ENCODE measurements at places on chromosomes 7 and 10.

- no peak for DNase-seq
These were observed 6.6 kb upstream of the DLX6 start for GRCh38 chr7:96998744-96999143.

DNA sequence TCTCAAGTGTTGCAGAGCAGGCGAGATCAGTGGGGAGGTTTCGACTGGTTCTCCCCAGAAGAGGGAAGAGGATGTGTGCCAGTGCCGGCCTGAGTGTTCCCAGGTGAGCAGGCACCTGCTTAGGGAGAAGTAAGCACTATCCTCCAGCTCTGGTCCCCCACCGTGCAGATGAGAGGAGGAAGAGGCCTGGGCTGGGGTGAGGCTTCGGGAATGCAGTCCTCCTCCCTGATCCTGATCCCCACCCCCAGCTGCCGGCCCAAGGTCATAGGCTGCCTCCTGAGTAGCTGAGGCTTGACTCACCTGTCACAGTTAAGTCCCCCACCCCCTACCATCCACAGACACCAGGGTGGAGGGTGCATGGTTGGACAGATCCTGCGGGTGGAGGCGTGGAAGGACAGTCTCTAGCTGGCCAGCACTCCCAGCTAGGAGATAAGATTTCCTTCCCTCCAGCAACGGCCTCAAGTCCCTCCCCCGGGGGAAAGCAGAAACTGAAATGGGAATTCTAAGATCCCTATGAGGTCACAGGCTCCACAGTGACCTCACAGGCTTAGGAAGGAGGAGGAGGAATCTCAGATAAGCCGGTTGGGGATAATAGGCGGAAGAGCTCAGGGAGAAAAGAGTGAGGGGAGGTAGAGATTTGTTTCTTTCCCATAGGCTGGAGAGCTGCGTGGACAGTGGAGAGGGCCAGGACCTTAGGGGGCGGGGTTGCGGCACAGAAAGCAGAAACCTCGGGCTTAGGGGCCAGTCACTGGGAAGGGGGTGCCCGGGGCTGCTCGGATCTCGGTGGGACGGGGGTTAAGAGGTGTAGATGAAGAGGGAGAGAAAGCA, 1.0 kb downstream of the LRCH4 start:
- DNase-seq, result no peak

DNA sequence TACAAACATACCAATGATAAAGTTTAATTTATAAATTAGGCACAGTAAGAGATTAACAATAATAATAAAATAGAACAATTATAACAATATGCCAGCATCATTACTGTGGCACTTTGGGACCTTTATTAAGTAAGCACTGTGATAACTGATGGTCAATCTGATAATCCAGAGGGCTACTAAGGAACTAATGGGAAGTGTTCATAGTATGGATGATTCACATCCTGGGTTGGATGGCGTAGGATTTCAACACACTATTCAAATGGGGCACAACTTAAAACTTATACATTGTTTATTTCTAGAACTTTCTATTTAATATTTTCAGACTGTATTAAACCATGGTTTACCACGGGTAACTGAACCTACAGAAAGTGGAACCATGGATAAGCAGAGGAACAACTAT, 90.8 kb downstream of the KIF20B start:
- no peak for DNase-seq

DNA sequence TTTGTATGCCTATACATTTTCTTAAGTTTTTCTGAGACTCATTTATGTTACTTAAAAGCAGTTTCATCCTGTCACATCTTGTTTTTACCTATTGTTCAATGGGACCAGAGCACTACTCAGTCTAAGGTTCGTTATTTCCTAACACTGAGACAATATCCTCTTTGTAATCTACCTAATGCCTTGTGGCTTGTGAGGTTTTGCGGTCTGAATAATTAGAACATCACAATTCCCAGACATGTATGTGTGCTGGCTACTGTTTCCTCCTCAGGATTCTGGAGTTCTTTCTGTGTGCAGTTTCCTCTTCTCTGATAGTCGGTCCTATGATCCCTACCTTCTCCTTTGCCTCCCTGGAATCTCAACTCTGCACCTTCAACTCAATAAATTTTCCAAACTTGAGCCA, 620.2 kb downstream of the ANKRD7 start:
- no peak for DNase-seq

DNA sequence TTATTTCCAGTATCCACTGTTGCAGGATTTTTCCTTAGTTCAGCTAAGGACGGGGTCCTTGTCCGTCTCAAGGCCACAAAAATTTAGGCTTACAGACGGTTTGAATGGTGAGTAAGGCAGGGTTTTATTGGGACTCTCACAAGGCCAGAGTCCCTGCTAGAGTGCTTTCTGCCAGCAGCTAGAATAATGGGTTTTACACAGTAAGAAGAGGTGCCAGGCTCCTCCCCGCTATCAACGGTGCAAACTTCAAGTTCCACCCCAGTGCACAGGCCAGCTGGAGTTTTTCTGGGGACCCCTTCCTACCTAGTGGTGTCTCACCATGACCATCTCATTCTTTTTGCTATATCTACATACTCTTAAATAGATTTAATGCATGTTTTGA, 198.5 kb upstream of the KCTD7 start:
- DNase-seq, result no peak

DNA sequence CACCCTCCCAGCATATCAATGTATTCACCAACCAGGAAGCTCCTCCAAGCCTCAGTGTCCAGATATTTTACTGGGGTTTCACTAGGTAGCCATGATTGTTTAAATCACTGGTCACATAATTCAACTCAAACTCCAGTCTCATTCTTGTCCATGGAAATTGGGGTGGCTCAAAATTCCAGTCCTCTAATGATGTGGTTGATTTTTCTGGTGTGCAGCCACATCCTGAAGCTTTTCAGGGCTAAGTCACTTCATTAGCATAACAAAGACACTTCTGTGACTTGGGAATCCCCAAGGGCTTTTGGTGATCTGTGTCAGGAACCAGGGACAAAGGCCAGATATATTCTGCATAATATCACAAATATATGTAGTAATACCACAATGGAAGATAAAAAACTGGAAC, 786.9 kb upstream of the IGFBP3 start:
- no peak for DNase-seq

DNA sequence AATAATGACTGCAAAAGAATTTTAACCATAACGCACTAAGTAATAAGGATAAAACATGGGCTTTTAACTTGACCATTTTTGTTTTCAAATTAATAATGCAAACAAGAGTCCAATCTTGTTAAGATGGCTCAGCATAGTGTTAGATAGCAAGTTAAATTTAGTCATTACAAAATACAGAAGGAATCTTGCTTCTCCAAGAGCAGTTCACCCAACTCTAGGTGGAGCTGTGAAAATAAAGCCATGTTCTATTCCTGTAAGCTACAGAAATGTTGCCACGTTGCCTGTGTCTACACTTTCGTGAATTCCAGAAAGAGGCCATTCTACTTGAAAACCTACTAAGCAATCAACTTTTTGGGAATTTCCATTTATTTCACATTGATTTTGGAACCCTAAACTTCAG, 191.9 kb downstream of the SFMBT2 start:
- no peak for DNase-seq

- DNase-seq, result no peak
These were observed 109.9 kb downstream of the OAT start for GRCh38 chr10:124308811-124309210.

DNA sequence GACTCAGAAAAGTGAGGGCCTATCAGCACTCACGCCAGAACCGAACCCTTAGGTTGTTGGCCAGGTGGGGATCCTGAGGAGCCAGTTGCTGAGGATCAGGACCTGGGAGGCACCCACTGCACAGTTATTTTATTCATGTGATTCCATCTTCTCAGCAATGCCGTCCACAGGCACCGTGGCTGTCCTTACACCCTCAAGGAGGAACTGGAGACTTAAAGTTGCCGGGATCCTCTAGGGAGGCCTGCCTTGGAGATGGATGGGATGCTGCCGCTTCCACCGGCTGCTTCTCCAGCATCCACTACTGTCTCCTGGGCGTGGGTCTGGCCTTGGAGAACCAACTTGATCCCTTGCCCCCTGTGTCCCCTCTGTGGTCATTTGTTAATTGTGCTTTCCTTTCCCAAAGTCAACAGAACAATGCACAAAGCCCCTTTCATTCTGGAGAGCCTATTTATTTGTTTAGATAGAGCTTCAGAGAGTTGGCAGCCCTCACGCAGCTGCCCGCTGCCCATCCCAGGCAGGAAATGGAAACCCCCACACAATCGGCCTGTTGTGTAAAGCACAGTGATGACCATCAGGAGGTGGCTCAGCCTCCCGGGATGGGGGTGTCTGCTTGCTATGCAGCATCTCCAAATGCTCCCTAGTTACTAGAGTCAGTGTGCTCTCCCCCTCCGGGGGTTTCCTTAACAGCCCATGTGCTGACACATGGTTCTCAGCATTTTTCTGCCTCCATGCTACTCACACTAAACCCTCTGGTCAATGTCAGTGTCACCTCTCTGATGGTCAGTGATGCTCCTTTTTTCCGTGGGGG, 52.9 kb upstream of the IGFBP3 start:
- DNase-seq, result no peak

GRCh38 chr10:80509403-80510161, 28.1 kb upstream of the SH2D4B start:
- DNase-seq, result no peak

GRCh38 chr10:120607016-120607709, 150.1 kb downstream of the PLPP4 start:
- no peak for DNase-seq

- DNase-seq, result no peak
These were observed 38.9 kb downstream of the HK1 start for GRCh38 chr10:69317175-69317604.

DNA sequence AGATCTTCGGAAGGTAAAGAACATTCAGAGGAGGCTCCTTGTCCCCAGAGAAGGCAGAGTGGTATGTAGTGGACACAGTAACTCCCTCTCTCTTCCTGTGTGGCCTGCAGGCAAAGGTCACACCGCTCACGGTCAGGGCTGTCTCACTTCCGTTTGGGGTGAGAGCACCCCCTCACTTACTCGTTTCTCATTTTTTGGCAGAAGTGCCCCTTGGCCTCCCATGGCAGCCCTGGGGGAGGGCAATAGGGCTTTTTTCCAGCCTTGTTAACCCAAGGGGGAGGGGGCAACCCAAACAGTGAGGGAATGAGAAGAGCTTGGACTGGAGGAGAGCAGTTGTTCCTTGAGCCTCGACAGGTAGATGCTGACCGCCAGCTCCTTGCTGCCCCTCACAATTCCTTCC, 31.8 kb upstream of the SRGN start:
- no peak for DNase-seq

DNA sequence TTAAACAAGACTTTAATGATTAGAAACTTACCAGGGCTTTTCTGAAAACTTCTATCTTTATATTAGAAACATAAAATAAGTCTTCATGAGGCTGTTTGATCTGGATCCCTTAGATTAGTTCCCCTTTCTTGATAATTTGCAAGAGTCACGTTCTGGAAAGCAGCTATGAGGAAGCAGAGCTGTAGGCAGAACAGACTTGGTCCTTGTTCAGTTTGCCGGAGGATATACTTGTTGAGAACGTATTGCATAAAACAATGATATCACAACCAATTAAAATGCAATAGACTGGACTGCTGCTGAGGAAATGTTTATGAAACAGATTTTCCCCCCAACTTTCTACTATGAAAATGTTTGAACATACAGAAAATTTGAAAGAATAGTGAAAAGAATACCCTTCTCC, 2.8 kb downstream of the SAMD9L start:
- DNase-seq, result no peak

DNA sequence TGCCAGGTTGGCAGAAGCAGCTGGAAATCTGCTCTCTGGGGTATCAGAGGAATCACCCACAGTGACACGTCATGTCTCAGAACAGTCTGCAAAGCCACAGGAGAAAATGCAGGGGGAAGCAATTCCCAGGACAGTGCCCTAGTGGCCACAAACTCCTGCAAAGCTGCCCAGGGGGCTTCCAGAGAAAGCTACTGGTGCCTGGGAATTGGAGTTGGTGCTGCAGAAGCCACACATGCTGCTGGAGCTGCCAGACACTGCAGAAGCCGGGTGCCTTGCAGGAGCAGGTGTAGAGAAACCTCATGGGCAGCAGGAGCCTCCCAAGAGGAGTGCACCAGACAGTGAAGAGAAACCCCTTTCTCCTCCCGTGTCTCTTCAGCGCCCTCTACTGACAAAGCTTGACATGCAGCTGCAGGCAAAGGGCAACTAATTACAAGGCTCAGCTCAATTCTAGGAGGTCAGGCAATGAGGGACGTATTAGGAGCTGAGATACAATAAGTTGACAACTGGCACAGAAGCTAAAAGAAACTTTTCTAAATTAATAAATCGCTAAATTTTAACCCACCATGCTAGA, 30.2 kb upstream of the NUB1 start:
- DNase-seq, result peak; percentile 28

DNA sequence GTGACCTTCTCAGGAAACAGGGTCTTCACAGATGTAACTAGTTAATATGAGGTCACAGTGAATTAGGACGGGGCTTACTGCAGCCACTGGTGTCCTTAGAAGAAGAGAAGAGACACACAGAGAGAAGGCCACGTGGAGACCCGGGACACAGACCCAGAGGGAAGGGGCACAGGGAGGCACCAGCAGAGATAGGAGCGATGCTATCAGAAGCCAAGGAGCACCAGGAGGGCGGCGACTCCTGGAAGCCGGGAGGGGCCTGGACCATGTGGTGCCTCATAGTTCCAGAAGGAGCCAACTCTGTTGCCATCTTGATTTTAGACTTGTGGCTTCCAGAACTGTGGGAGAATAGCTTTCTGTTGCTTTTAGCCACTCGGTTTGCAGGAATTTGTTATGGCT, 505.9 kb downstream of the TCERG1L start:
- DNase-seq, result no peak

GRCh38 chr10:86091216-86091615, 275.4 kb downstream of the GRID1 start:
- no peak for DNase-seq

- DNase-seq, result peak; percentile 86
These were observed 8.4 kb upstream of the LFNG start for GRCh38 chr7:2510909-2511768.

GRCh38 chr7:122831436-122831835, 54.8 kb downstream of the CADPS2 start:
- DNase-seq, result no peak

- DNase-seq, result no peak
These were observed 751.6 kb downstream of the GRID1 start for GRCh38 chr10:85614981-85615380.

- DNase-seq, result peak; percentile 54
These were observed 55.4 kb downstream of the SLC37A3 start for GRCh38 chr7:140342727-140343514.

DNA sequence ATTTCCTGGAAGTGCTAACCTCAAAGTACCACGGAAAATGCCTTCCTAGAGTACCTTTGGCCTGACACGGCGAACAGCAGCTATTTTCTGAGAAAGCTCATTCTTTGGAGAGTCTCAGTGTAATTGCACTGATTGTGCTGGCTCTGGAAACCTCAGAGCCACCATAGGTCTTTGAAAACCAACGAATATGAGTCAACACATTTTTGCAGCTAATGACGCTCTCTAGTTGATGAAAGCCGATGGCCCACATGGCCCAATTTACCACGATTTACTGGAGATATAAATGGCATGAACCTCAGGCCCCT, 187.1 kb downstream of the ADARB2 start:
- no peak for DNase-seq

GRCh38 chr7:99824091-99824490, 3.7 kb upstream of the CYP3A43 start:
- no peak for DNase-seq

All from hematopoietic multipotent progenitor cell (in vitro differentiated cells).